ENCODE measurements at places on chromosomes 16 and 17.

DNA sequence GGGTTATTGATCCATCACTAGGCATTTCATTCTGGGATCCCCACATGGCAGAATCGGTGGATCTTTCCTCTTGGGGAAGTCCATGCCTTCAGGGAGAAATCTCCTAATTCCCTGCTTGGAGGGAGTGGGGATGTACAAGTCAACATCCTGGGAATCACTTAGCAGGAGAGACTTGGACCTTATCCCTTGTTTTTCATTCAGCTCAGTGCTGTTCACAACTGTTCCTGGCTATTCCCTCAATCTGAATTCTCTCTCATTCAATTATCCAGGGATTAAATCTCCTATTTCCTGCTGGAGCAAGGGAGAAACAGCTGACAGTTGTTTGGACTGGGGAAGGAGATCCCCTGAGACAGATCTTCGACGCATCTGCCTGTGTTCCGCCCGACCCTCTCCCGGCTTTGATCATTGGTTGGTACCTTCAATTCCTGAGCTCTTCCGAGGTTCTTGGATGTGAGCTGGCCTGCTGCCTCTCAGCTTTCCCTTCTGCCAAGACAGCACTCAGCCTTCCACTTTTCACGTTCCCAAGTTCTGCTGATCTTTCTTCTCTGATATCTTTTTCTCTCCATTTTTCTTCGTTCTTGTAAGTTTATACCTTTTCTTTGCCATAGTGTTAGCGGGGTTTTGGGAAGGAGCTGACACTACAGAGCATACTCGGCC is 115.4 kb upstream of the GNAO1 start:
- DNase-seq: no peak

- DNase-seq: no peak
Measured at GRCh38 chr16:86521236-86522197, 11.2 kb downstream of the FOXF1 start.

- DNase-seq: no peak
Measured at GRCh38 chr17:42553161-42553818, 567 bp downstream of the HSD17B1 start.

DNA sequence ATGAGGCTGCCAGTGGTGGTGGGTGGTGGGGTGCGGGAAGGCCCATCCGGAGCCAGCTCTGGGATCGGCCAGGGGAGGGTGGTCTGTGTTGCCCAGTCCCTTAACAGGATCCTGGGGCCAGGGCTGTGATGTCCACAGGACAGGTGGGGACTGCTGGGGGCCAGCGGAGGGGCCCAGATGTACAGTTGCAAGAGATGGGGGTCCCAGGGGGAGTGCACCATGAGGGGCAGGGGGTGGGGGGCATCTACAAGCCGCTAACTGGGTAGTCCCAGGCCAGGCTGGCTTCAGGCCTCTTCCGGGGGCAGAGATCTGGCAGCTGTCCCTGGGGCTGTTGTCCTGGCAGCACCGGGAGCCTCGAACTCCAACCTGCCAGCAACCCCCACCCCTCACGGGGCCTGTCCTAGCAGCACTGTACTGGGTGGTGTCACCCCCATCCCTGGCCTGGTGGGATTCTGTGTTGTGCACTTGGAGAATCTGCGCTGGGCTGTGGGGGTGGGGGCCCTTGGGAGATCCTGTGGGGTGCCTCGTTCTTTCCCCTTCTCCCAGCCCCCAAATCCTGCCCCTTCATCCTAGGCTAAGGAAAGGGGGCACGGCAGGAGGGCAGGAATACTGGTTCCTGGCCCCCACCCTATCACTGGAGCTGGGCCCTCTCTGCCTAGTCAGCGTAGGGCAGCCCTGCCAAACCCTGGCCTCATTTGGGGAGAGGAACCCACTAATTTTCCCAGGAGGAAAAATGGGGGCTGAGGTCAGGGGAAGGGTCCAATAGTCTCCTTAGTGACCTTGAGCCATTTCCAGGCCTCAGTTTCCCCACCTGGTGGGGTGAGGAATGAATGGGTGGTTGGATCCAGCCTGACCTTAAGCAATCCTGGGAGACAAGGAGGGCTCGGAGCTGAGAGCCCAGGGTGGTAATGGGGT is 1.4 kb downstream of the MTSS2 start:
- DNase-seq: no peak

- no peak for DNase-seq
Measured at GRCh38 chr17:28033972-28034714, 8.3 kb upstream of the NLK start.

DNA sequence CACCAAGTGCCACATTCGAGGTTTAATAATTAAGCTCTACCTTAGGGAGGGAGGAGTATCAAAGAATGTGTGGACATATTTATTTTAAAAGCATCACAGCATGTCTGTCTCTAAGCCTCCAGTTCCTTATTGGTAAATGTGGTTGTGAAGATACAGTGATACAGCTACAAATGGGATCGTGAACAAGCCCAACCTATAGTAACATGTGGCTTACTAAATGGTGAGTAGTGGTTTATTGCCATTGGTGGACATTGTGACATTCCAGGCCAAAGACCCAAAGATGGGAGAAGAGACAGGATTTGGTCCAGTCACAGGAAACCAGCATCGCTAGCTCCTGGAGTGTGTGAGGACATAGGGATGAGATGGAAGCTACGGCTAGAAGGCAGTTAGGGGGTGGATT is 51.2 kb downstream of the IQCK start:
- DNase-seq: no peak

- DNase-seq: no peak
Measured at GRCh38 chr16:200388-200787, 20.1 kb downstream of the HBQ1 start.

DNA sequence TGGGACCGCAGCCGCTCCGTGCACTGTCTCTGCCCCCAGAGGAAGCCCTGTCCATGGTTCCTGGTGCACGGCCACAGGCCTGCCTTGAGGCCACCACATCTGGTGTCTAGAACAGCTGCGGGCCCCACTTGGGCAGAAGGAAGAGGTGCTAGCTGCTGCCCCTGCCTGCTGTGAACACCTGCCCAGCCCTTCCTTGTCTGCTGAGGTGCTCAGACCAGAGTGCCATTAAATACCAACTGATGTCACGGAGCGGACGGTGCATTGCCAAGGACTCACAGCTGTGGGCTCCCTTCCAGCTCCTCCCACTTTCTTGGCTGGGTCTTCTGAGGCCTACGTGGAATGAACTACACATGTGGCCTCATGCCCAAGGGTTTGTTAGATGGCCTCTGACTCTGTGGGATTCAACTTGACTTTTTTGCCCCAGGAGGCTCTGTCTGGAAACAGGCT is 146.1 kb downstream of the RAB11FIP4 start:
- DNase-seq: no peak
